NCI-H1105 (cell line): ENCODE measurements at places on chromosomes 7 and 10.
A peak's percentile ranks its signal among the peaks of the same experiment; 100 is the strongest.

DNA sequence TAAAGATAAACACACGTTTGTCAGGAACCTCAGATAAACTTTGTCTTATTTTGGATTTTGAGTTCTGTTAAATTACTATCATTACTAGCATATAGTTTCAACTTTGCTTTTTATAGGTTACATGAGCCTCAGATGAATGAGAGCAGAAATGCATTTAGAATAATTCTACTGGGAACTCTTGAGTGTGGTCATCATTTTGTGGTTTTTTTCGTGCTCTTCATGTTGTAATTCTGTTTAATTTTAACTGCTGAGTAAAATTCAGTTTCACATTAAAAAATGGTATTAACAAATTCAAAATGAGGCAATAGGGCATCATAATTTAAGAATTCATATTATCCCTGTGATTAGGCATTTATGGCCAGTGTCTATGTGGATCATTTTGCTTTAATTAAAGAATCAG, 72.9 kb downstream of the GNAI1 start:
- no peak for DNase-seq

- DNase-seq: no peak
These were observed 48.6 kb upstream of the DLG5 start for GRCh38 chr10:77975086-77975666.

DNA sequence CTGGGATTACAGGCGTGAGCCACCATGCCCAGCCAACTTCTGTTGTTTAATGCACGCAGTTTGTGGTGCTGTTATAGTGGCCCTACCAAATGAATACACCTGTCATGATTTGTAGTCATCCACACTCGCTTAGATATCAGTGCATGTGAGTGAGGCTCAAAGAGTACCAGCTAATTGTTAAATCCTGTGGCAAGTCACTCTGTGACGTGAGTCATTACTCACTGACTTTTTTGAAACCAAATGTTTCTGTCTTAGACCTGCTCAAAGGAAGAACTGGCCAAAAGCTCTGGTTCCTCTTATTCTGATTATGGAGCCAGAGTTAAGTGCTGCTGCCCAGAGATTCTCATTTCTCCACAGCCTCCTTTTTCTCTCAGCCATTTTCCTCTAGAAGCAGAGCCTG, 109.4 kb downstream of the PRKAG2 start:
- no peak for DNase-seq

- no peak for DNase-seq
These were observed 215.5 kb upstream of the VSTM2A start for GRCh38 chr7:54326592-54327167.

DNA sequence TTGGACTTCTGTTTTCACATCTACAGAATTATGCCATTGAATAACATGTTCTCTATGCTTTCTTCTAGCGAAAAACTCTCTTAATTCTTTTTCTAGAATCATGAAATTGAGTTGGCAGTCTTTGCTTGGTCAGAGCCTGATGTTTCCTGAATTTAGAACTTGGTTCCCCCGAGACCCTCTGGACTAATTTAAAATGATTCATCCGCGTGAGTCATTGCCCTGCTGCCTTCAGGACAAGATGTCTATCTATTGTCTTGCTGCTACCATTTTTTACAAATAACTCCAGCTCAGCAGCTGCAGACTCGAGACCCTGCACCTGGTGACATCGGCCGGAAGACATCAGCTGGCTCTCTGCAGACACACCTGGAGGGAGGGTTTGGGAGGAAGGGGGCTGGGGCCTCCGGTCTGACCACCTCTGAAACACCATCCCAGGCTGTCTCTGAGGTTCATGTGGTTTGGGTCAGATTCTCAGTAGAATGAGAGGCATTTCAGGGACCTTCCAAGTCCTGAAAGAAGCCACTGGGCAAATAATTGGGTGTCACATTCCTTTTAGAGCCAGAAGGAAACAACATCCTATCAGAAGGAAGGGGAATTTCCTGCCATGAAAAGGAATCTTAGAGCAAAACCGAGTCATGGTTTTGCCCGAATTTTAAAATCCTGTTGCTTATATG, 20.9 kb upstream of the KLF6 start:
- DNase-seq: no peak

DNA sequence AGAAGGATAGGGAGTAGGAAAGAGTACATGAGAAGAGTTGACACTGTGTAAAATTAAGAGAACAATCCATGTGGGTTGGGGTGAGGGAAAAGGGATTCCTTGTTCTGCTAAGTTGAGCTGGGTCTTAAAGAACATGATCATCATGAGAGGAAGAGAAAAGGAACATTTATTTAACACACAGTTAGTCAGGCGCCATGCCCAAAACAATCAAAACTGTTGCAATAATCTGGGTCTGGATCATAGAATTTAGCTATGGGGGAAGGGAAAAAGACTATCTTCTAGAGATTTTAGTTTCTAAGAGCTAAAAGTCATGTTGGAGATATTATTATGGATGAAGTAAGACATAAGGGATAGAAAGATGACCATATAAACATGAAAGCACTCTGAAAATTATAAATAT, 178.9 kb downstream of the SEM1 start:
- DNase-seq: no peak

- DNase-seq: no peak
These were observed 149.8 kb downstream of the CCSER2 start for GRCh38 chr10:84478151-84478550.

- no peak for DNase-seq
These were observed 52.5 kb upstream of the SEPTIN7 start for GRCh38 chr7:35748371-35748770.

- no peak for DNase-seq
These were observed 34.7 kb downstream of the CYTH3 start for GRCh38 chr7:6237730-6238129.

- no peak for DNase-seq
These were observed 24.2 kb downstream of the ZNF25 start for GRCh38 chr10:37952043-37952755.

DNA sequence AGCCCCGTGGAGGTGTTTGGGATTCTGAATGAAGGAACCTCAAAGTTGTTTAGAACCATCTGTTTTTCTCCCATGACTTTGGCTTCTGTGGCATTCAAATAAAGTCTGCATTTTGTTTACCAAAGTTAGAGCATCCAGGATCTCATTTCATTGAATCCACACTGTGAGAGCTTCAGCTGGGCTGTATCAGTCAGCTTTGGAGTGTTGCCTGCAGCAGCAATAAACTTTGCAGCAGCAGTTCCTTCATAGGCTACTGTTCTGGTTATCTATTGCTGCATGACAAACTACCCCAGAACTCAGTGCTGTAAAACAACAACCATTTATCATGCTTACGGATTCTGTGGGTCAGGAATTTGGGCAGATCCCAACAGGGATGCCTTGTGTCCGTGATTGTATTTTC, 1575.2 kb upstream of the LRRTM3 start:
- no peak for DNase-seq

- DNase-seq: no peak
These were observed 746 bp upstream of the MRPS16 start for GRCh38 chr10:73253225-73253555.

DNA sequence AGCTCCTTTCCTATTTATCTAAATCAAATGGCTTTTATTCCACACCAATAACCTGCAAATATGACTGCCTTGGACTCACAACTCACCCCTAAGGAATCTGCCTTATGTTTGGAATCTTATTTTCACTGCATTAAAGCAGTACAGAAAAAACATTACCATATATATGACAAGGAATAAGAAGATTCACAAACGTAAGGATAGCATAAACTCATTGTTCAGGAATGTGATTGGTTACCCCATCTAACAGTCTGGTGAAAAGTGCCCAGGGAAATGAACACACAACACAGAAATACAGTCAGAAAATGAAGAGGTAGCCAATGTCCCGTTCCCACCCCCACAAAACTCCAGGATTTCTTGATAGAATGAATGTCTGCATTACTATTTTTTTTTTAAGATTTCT, 2.0 kb downstream of the PPP3CB start:
- DNase-seq: no peak

- DNase-seq: no peak
These were observed 340.1 kb upstream of the CHRM2 start for GRCh38 chr7:136528329-136528728.

DNA sequence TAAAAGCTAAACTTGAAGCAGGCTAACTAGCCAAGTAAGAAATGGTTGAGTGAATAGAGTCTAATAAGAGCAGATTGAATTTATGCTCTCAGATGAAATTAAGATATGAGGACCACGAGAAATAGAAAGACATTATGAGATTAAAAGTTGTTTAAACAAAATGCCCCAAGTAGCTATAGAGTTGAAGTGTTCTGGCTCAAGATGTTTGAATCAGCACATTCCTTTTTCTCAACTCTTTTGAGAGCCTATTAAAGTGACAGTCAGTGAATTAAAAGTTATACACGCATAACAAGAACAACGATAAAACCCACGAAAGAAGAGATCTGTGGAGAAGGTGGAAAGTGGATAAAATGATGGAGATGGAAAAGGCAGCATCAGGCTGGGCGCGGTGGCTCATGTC, 322.2 kb upstream of the ANKRD30A start:
- no peak for DNase-seq

GRCh38 chr10:81177651-81178244, 640.0 kb downstream of the SH2D4B start:
- DNase-seq: no peak

DNA sequence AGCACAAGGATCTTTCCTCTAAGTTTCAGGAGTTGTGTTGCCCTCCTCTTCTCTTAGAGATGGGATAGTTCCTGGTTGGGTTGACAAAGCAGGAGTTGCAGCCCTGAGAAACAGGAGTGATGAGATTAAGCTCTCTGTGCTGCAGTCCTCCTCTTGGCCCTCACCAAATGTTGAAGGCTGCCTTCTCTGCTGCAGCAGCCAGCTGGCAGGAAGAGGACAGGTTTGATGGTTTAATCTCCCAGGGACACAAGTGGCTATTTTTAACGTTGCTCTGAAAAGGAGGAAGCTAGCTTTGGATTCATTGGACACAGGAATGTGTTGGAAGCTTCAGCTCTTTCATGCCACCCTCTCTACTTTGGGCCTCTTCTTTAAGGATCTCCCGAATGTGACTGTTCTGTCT, 9.4 kb downstream of the STRIP2 start:
- no peak for DNase-seq

DNA sequence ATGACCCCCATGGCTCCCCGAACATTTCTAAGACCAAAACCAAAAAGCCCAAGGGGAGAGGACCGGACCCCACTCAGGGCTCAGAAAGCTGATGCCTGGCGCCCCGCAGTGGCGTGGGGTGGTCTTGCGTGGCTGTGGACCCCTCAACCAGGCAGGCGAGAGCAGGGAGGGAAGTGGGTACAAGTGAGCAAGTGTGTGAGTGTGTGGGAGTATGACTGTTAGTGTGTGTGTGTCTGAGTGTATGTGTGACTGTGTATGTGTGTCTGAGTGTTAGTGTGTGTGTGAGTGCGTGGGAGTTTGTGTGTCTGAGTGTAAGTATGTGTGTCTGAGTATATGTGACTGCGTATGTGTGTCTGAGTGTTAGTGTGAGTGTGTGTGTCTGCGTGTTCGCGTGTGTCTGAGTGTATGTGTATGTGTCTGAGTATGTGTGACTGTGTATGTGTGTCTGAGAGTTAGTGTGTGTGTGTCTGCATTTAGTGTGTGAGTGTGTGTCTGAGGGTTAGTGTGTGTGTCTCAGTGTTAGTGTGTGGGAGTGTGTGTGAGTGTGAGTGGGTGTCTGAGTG, 34.0 kb upstream of the INSIG1 start:
- DNase-seq: no peak

DNA sequence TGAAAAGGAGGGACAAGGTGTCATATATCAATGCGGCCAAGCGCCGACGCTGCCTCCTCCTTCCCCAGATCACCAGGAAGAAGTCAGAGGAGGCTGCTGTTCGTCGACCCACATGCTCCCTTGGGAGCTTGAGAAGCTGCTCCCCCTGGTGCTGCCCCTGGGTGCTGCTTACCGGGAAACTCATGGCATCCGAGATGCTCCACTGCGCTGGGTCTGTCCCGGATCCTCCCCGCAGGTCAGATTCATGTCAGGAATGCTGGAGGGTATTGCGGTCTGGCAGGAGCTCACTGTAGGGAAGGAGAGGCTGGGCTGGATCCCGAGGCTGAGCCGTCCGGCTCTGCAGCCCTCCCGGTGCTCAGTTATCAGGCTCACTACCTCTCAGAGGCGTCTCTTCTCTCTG, 123.7 kb upstream of the FAM20C start:
- no peak for DNase-seq

DNA sequence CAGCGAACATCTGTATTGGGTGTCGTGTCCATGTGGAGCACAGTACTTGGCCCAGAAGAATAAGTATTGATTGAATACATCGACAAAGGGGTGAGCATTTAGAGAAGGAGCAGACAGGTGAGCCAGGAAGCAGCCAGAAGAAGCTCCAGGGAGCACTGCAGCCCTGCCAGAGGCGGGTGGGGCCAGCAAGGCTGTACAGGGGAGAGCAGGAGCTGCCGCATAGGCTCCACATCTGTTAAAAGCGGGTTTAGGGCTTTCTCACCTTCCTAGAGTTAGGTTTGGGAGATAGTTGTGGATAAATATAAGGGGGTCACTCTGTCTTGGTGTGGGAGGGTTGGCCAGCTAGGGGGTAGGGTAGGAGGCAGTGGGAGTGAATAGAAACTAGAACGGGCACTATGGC, 1.3 kb upstream of the CPA1 start:
- no peak for DNase-seq

- no peak for DNase-seq
These were observed 238.6 kb upstream of the LRRN3 start for GRCh38 chr7:110852156-110852940.

DNA sequence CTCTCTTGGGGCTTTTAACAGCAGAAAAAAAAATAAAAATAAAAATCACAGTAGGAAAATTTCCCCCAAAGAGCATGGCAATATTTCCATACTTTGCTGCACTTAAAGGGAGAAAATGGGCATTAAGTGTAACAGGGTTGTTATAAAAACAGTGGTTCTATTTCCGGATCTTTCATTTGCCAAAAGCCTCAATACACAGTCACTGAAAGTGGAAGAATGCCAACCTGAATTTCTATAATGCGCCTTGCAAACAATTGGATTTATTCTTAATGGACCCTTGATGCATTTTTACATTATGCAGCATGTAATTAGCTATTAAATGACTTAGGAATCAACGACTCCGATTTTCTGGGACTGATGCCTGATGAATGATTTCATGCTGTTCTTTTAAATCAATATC, 127.6 kb upstream of the NANOS1 start:
- DNase-seq: peak; percentile 27
